NCI-H82 (cell line): ENCODE measurements at places on chromosomes 4 and X.
A peak's percentile ranks its signal among the peaks of the same experiment; 100 is the strongest.

GRCh38 chr4:152385551-152385950, 150.3 kb downstream of the FBXW7 start:
- peak; percentile 5 for DNase-seq

GRCh38 chr4:153269218-153269990, 65.2 kb downstream of the TRIM2 start:
- no peak for DNase-seq

DNA sequence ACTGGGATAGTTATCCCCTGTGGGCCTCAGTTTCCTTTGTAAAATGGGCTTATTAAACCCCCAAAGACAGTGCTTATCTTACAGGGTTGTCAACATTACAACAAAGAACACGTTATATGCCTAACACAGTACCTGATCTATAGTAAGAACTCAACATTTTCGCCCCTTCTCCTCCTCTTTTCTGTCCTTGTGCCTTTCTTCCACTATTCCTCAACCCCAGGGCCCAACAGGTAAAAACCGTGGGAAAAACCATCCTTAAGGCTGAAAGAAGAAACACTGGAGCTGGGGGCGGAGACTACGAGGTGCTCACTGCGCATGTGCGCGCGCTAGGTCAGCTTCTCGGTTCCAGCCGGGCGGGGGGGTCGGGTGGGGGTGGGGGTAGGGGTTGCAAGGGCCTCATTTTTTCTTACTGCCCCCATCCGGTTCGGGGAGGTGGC, 426 bp upstream of the XIAP start:
- DNase-seq: peak; percentile 93

GRCh38 chr4:126182786-126183185, 868.0 kb downstream of the FAT4 start:
- DNase-seq: no peak

- no peak for DNase-seq
These were observed 13.5 kb downstream of the AMER1 start for GRCh38 chrX:64192040-64192439.

- DNase-seq: no peak
These were observed 806.8 kb downstream of the PCDH18 start for GRCh38 chr4:136725286-136726081.

- DNase-seq: peak; percentile 63
These were observed 1.3 kb downstream of the AFF1 start for GRCh38 chr4:86935853-86936733.

DNA sequence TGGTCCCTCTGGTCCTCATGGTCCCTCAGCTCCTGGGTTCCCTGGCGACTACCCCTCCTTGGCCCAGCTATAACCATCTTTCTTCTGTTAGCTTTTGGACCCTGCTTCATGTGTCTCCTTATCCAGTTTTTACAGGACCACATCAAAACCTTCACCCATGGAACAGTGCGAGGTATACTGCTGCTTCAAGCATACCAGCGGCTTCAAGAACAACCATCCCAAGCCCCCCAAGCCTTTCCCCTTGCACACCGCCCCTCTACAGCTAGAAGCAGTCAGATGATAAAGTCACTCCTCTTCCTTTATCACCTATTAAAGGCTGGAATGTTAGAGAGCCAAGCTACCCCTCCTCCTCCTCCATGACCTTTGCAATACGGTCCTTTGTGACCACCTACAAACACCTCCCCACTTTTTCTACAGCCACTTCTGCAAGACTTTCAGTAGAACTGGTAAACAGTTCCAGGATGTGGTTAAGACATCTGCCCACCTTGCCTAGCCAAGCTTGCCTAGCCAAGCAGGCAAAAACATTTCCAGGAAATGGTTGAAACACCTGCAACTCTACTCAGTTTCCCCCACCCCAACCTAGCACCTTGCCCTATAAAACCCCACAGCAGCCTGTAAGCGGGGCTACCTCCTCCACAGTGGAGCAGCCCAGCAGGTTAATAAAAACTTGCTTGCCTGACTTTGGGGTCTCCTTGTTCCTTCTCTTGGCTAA, 125.7 kb downstream of the ZC4H2 start:
- no peak for DNase-seq

- DNase-seq: no peak
These were observed 4.7 kb downstream of the FAM120C start for GRCh38 chrX:54178100-54178940.

DNA sequence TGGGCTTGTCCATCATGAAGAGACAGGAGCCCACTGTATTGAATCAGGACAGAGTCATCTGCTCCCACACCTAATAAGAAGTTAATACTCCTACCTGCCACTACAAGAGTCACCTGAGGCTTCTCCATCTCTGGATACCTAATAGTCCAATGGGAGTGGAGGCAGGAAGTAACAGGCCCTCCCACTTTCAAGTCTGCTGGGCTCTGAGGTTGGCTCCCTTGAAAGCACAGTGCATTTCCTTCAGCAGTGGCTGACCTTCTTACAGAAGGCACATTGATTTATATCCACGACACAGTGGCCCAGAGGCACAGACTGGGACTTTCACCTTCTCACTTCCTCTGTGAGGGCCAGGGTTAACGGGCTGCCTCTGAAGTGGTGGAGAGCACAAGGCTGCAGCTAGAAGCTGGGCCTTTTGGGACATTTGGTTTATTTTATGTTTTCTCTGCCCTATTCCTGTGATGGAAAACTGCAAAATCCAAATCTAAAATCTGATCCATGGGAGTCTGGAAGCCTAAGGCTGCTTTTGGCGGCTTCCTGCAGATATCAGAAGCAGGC, 38.1 kb downstream of the FRG2 start:
- no peak for DNase-seq

DNA sequence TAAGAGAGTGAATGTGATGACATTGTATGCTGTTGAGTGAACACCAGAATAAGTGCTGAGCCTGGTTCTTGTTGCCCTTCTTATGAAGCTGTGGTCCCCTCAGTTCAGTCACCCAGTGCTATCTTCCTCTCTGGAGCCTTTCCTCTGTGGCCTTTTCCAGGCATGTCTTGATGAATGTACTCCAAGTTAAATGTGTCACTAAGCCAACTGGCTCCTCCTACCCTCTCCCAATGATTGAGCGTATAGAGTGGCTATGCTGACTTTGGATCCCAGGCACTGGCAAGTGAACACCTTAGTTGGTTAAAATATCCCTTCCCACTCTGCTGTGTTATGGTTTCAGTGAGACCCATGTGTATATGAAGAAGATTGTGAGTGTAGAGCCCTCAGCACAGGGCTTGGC, 134.1 kb upstream of the MAMLD1 start:
- DNase-seq: no peak
